ENCODE measurements at places on chromosomes 12 and 14.

DNA sequence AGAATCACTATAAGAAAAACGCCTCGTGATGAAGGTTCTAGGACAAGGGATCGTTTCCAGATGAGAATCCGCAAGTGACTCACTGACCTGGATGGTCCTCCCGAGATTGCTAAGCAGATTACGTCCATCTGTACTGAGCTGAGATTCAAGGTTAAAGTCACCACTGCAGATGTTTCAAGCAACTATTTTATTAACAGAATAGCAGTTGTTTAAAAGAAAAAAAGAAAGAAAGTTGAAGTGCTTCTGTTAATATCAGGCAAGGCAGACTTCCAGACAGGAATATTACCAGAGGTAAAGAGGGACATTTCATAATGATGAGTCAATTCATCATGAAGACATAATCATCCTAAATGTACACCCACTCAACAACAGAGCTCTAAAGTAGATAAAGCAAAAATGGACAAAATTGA, 17.9 kb downstream of the PXN start:
- DNase-seq: no peak

DNA sequence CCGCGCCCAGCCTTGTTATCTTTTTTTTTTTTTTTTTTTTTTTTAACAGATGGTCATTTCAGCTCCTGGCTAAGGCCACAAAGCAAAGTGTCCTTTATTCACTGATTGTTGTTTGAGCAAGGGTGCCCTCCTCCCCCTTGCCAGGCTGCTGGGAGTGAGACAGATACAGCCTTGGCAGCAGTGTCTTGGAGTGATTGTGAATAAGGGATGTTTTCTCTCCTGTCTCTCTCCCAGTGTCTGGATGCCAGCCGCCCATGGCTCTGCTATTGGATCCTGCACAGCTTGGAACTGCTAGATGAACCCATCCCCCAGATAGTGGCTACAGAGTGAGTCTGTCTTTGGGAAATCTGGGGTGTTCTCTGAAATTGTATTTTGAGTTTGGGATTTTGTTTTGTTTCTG, 28.7 kb downstream of the FNTB start:
- DNase-seq: no peak

- no peak for DNase-seq
These were observed 2.1 kb upstream of the SLC16A7 start for GRCh38 chr12:59593761-59594160.

- DNase-seq: no peak
These were observed 369.8 kb downstream of the EMP1 start for GRCh38 chr12:13566292-13566691.
